ENCODE measurements at places on chromosomes 1 and 21.

GRCh38 chr21:45050797-45051489 lies 23.4 kb upstream of the ADARB1 start:
- peak; percentile 94 for DNase-seq

GRCh38 chr1:29398431-29398830 lies 162.1 kb downstream of the PTPRU start:
- peak; percentile 86 for DNase-seq

- no peak for DNase-seq
Measured at GRCh38 chr1:153583976-153584375, 18.3 kb upstream of the S100A2 start.

- DNase-seq = peak; percentile 61
Measured at GRCh38 chr1:46735708-46736324, 16.9 kb upstream of the EFCAB14 start.

- no peak for DNase-seq
Measured at GRCh38 chr1:183454377-183454776, 17.9 kb upstream of the SMG7 start.

GRCh38 chr1:240496941-240497340 lies 115.0 kb downstream of the GREM2 start:
- DNase-seq = no peak

DNA sequence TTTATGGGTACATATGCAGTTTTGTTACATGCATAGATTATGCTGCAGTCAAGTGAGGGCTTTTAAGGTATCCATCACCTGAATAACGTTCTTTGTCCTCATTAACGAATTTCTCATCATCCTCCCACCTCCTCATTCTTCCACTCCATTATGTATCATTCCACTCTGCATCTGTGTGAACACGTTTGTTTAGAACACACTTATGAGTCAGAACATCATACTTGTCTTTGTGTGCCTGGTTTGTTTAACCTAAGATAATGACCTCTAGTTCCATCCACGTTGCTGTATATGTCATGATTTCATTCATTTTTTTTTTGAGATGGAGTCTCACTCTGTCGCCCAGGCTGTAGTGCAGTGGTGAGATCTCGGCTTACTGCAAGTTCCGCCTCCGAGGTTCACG lies 6.7 kb upstream of the MPC2 start:
- DNase-seq = no peak

GRCh38 chr1:204266504-204267034 lies 52.8 kb upstream of the GOLT1A start:
- DNase-seq = no peak

DNA sequence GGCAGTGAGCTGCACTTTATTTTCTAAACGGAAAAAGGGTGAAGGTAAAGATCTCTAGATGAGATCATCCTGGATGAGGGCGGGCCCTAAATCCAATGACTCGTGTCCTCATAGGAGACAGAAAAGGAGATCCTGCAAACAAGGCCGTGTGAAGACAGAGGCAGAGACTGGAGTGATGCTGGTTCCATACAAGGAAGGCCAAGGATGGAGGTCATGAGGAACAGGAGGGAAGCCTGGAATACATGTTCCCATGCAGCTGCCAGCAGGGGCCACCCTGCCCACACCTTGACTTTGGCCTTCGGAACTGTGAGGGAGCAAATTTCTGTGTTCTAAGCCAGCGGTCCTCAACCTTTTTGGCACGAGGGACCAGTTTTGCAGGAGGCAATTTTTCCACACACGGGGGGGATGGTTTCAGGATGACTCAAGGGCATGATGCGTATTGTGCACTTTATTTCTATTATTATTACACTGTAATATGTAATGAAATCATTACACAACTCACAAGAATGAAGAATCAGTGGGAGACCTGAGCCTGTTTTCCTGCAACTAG lies 94.3 kb downstream of the PSMG1 start:
- peak; percentile 14 for DNase-seq

- no peak for DNase-seq
Measured at GRCh38 chr1:68918563-68918962, 421.7 kb upstream of the DEPDC1 start.

GRCh38 chr1:19731311-19731821 lies 66.7 kb downstream of the HTR6 start:
- no peak for DNase-seq

GRCh38 chr1:30686236-30686935 lies 37.0 kb downstream of the MATN1 start:
- DNase-seq = no peak

DNA sequence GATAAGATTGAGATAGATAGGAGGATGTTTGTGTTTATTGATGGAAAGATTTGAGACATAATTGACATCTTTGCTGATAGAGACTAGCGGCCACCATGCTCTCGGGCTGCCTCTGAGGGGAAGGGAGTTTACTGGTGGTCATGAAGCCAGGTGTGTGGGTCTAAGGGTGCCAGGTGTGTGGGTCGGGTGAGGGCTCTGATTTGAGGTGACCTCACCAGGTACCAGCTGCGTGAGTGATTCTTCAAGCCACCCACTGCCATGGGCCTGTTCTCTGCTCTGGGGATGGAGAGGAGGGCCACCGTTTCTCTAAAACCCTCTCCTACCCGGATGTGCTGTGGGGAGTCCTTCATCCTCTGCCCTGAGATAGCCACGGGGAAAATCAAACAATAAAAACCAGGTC lies 3.2 kb downstream of the UBASH3A start:
- DNase-seq = no peak

GRCh38 chr1:100882698-100883097 lies 11.9 kb downstream of the EXTL2 start:
- DNase-seq = no peak

DNA sequence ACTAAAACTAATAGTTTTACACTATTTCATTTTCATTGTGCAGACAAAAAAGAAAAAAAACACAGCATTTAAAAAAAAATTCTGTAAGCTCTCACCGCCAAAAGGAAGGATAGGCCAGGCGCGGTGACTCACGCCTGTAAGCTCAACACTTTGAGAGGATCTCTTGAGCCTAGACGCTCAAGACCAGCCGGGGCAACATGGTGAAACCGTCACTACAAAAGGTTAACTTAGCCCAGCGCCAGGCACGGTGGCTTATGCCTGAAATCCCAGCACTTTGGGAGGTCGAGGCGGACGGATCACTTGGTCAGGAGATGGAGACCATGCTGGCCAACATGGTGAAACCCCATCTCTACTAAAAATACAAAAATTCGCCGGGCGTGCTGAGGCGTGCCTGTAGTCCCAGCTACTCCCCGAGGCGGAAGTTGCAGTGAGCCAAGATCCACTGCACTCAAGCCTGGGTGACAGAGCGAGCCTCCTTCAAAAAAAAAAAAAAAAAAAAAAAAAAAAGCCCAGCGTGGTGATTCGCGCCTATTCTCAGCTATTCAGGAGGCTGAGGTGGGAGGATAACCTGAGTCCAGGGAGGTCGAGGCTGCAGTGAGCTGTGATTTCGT lies 14.3 kb upstream of the SPEN start:
- DNase-seq = no peak

DNA sequence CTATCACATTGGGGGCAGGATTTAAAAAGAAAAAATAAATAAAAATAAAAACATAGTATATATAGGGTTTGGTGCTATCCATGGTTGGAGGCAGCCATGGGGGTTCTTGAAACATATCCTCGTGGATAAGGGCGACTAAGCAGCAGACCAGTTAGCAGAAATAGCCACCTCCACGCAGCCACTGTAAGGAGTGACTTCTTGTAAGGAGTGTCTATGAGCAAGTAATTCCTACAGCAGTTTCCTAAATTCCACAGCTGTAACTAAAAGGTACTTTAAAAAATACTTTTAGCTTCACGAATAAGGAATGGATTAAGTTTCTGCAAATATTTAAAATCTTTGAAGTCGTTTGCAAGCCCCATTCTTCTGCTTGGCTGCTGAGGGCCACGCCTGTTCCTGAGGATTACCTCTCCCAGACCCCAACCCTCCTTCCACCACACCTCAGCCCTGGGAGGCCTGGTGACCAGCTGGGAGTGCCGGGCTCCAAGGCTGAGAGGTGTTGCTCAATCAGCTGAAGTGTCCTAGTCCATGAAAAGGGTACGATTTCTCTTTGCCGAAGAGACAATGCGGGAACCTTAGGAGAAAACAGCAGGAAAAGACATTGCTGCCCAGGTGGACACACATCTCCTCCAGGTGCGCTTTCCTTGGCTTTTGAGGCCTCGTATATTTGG lies 115.3 kb downstream of the ADSS2 start:
- no peak for DNase-seq

- DNase-seq = no peak
Measured at GRCh38 chr1:156149374-156150332, 3.7 kb upstream of the SEMA4A start.

DNA sequence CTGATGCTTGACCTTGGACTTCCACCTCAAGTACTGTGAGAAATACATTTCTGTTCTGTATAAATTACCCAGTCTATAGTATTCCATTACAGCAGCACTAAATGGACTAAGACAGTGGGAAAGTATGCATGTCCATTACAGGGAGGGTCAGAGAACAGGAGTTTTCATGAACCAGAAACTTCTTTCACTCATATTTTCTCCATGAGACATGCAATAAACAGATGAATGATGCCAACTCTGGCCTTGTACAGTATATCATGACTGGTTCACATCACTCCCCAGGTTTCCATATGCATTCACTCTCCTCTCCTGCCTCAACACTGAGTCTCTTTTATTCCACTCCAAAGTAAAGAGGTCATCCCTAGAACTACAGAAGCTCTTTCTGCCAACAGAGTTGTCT lies 4.5 kb upstream of the IFI16 start:
- DNase-seq = no peak

- no peak for DNase-seq
Measured at GRCh38 chr1:45243476-45244343, 37.3 kb upstream of the ZSWIM5 start.

DNA sequence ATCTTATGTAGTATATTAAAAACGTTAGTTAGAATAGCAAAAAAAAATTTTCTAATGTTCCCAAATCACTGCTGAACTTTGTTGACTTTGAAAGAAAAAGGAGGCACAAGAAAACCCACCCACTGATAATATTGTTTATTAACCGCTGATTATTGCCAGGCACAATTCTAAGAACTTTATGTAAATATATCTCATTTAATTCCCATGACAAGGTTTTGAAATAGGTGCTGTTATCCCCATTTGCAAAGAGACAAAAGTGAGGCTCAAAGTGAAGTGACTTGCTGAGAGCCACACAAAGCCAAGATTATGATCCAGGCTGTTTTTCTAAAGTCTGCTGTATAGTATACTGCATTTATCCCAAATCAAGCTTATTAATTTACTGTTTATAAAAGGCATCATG lies 56.4 kb downstream of the SASS6 start:
- no peak for DNase-seq

GRCh38 chr1:155776414-155776813 lies 80.6 kb downstream of the GON4L start:
- peak; percentile 75 for DNase-seq

DNA sequence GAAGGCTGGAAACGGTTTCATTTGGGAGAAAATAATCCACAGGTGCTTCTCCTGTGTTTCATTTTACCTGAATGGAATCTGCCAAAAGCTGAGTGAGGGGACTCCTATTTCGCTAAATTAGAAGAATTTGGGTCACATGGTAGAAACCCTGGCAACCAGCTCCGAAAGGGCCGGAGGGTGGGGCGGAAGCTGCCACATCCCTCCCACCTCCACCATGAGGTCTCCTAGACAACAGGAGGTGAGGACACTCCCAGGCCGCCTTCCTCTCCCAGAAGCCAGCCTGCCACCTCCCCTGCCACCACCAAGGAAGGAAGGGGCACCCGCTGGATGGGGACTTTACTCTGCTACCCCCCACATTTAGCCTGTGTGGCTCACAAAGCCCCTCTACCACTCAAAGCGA lies 199.9 kb upstream of the ZC3H12A start:
- no peak for DNase-seq

DNA sequence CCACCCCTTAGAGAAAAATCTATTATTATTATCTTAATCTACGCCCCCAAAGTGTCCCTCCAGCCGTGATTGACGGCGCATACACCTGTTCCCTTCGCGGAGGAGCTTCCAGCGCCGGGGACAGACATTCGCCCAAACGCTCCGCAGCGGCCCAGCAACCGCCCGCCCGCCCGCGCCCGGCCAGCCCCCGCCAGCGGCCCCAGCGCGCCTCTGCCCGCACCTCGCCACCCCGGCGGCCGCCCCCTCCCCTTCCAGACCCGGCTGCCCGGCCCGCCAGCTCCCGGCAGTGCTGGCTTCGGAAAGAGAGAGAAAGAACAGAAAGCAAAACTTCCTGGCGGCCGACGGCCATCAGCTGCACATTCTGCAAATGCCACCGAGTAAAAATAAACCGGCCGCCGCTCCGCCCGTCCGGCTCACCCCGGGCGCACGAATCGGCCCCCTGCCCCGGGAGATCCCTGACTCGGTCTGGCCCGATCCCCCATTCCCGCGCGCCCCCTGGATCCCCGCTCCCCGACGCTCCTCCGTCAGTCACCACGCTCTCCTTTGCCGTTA lies 1.6 kb downstream of the CASZ1 start:
- DNase-seq = no peak

GRCh38 chr1:29519788-29520110 lies 283.4 kb downstream of the PTPRU start:
- no peak for DNase-seq

- DNase-seq = peak; percentile 95
Measured at GRCh38 chr1:8702850-8703810, 114.3 kb downstream of the RERE start.

- no peak for DNase-seq
Measured at GRCh38 chr1:77288275-77288674, 6.5 kb downstream of the AK5 start.

DNA sequence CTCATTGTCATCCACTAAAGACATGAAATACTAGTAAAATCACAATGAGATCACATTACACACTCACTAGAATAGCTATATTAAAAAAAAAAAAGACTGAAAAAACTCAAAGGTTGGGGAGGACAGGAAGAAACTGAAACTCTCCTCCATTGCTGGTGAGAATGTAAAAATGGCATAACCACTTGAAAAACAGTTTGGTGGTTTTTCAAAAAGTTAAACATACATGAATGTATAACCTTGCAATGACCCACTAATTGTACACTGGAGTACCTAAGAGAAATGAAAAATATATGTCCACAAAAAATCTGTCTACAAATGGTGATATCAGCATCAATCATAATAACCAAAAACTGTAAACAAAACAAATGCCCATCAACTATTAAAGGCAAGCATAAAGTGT lies 44.0 kb downstream of the NRIP1 start:
- no peak for DNase-seq

DNA sequence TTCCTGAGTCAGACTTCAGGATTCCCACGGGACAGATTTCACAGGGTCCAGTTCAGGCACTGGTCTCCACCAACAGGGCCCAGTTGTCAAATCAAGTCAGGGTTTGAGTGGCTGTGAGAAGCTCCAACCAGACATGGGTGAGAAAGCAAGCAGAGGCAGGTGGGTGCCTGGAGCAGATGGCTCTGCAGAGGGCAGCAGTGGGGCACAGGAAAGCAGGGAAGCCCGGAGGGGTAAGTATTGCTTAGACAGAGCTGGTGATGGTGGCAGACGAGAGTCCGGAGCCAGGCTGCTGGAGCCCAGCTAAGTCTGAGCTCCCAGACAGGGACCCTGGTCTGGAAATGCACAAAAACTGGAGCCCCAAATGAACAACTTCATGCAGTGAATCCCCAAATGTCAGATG lies 40.4 kb downstream of the RIMS3 start:
- DNase-seq = peak; percentile 32

GRCh38 chr1:160251011-160251410 lies 11.3 kb downstream of the DCAF8 start:
- no peak for DNase-seq

GRCh38 chr1:223175633-223176032 lies 32.6 kb upstream of the TLR5 start:
- no peak for DNase-seq
